ENCODE measurements at places on chromosomes 12 and 14.

DNA sequence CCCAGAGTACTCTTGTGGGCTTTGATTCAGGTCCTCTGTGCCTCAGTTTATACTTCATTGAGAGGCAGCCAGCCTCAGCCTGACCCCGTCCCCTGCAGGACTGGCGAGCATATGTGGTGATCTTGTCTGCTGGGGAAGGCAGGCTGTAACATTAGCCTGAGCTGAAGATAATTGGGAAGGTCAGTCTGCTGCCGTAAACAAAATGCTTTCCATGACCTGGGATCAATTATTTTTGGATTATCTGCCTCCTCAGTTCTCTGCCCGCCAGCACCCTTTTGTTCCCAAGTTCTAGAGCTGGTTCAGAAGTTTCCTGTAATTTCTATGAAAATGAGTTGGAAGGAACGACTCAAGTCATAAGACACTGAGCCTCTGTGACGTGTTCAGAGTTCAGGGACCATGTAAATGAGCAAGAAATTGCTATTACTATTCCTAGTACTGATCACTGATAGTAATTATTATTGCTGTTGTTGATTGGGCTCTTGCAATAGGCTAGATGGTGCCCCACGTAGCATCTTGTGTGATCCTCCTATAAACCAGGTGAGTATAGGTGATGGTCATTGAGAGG is 4.5 kb downstream of the ORAI1 start:
- no peak for DNase-seq

GRCh38 chr12:121575952-121576625 is 4.7 kb downstream of the KDM2B start:
- no peak for DNase-seq

DNA sequence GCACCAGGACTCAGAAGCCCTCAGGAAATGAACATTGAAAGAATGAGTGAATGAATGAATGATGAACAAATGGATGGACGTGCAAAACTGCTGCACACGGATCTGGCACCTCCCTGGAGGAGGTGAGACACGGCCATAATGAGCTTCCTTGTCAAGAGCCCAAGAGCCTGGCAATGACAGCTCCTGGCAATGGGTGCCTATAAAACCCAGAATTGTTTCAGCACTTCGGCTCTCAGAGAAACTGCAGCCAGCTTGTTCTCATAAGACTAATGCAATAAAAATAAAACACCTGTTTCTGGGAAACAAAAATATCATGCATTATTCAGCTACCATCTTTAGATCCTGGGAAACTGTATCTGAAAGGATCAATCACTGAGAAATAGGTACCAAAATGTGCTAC is 200.5 kb upstream of the SFSWAP start:
- no peak for DNase-seq

GRCh38 chr12:124073356-124074035 is 100.5 kb downstream of the ZNF664 start:
- no peak for DNase-seq

DNA sequence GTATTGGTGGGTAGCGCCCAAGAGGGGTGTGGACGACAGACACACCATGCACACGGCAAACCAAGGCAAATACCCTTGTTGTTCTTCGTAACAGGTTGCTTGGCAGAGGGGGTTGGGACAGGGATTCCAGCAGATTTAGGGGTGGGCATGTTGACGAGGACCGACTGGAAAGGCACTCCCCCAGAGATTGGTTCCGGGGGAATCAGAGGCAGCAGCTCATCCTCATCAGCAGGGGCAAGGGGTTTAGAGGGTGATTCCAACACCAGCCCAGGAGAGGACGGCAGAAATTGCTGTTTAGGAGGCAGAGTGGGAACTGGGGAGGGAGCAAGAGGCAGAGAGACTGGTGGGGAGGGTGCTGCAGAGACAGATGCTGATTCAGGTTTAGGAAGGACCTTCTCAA is 9.3 kb downstream of the NACA start:
- DNase-seq: no peak

- no peak for DNase-seq
These were observed 2.5 kb upstream of the TTC7B start for GRCh38 chr14:90818715-90819114.

- DNase-seq: no peak
These were observed 23.8 kb upstream of the GPR132 start for GRCh38 chr14:105088812-105089745.

DNA sequence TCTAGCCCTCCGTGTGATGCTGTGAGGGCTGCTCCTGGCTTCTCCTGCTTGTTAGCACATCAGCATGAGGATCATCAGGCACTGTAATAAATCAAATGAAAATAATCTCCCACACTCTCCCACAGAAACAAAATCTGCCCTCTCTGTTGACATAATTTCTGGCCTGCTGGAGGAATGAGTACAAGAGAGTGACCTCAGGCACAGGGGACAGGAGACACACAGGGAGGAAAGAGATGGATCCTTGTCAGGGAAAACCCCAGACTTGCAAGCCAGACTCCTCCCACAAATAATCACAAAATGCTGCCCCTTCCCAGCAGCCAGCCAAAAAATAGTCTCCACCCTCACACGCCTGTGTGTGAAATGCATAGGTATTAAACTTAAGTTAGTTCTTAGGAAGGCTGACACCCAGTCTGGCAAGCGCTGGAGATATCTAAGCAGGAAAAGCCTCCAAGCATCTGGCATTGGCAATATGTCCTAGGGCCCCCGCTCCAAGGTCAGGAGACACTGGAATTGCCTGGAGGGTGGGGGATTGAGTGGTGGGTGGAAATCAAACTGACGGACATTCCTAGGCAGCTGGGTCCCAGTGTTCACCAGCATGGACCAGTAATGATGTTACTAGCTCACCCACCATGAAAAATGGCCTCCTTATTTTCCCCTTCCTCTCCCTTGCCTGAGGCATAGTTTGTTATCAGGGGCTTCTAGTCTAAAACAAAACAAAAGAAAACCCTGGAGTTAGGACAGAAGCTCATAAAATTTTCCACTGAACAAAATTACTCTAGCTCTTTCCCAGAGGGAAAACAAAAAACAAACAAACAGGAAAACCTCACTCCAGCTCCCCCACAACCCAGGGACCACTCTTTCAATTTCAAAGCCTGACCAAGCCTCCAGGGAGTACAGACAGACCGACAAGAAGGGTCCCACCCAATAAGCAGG is 22.0 kb downstream of the SMUG1 start:
- peak; percentile 65 for DNase-seq

DNA sequence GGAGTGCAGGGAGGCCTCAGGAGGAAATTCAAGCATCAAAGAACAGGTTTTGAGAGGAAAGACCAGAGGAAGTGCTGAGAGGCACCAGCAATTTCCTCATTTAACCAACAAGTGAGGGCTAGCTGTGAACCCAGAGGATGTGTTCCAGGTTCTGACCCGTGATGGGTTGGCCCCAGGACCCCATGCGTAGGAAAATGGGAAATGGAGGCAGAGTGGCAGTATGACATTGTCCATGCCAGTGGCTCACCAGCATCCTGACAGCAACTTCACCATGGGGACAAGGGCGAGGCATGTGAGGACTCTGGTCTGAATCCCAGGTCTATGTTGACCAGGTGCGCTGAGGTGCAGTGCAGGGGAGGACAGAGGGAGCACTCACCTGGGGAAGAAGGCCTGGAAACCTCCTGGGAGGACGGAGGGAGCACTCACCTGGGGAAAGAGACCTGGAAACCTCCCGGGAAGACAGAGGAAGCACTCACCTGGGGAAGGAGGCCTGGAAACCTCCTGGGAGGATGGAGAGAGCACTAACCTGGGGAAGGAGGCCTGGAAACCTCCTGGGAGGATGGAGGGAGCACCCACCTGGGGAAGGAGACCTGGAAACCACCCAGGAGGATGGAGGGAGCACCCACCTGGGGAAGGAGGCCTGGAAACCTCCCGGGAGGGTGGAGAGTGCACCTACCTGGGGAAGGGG is 6.7 kb upstream of the CACNA2D4 start:
- DNase-seq: no peak

- DNase-seq: no peak
These were observed 20.1 kb downstream of the SLC6A13 start for GRCh38 chr12:242496-242895.

DNA sequence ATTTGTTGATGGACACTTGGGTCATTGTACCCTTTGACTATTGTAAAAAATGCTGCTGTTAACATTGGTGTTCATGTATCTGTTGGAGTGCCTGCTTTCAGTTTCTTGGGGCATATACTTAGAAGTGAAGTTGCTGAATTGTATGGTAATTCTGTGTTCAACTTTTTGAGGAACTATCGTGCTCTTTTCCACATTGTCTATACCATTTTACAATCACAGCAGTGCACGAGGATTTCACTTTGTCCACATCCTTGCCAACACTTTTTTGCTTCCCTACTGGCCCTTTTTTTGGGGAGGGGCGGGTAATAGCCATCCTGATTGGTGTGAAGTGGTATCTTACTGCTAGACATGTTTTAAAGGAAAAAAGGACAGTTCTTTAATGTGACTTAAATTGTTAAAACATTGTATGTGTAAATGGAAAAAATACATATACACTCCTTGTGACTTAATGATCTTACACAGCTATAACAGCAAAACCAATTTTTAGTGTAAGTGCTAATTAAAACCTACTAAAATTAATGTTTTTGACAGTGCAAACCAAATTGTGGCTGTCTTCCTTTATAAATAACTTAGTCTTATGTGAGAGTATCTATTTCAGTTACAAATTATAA is 52.7 kb downstream of the WNK1 start:
- no peak for DNase-seq

GRCh38 chr12:65667932-65668331 is 156.4 kb upstream of the HMGA2 start:
- no peak for DNase-seq

DNA sequence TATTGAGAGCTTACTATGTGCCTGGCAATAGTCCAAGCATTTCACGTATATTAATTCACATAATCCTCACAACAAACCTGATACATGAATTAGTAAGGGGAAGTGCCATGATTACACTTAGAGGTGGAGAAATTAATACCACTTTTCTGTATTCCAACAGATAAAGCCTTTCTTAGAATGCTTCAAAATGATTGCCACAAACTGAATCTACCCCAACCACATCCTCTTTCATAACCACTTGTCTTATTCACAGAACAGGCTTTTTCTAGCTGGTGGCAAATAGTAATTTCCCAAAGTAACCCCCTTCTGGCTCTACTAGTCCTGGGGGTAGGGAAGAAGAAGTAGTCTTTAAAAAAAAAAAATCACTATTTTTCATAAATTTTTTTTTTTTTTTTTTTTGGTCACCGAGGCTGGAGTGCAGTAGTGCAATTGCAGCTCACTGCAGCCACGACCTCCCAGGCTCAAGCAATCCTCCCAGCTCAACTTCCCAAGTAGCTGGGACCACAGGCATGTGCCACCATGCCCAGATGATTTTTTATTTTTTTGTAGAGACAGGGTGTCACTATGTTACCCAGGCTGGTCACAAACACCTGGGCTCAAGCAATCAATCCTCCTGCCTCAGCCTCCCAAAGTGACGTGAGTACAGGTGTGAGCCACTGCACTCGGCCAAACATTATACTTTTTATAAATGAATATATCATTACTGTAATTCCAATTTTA is 59.0 kb upstream of the ARID2 start:
- no peak for DNase-seq

- DNase-seq: no peak
These were observed 24.9 kb downstream of the CCDC88C start for GRCh38 chr14:91392623-91393303.

- peak; percentile 41 for DNase-seq
These were observed 2.7 kb downstream of the JDP2 start for GRCh38 chr14:75430526-75430925.

DNA sequence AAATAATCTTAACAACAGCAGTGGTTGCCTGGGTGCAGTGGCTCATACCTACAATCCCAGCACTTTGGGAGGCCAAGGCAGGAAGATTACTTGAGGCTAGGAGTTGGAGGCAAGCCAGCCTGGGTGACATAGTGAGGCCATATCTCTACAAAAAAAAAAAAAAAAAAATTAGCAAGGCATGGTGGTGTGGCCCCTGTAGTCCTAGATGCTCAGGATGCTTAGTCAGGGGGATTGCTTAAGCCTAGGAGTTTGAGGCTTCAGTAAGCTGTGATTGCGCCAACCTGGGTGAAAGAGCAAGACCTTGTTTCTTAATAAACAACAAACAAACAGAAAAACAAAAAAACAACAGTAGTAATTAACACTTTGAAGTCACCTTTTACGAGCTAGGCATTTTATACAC is 642 bp upstream of the ACSM4 start:
- DNase-seq: no peak

DNA sequence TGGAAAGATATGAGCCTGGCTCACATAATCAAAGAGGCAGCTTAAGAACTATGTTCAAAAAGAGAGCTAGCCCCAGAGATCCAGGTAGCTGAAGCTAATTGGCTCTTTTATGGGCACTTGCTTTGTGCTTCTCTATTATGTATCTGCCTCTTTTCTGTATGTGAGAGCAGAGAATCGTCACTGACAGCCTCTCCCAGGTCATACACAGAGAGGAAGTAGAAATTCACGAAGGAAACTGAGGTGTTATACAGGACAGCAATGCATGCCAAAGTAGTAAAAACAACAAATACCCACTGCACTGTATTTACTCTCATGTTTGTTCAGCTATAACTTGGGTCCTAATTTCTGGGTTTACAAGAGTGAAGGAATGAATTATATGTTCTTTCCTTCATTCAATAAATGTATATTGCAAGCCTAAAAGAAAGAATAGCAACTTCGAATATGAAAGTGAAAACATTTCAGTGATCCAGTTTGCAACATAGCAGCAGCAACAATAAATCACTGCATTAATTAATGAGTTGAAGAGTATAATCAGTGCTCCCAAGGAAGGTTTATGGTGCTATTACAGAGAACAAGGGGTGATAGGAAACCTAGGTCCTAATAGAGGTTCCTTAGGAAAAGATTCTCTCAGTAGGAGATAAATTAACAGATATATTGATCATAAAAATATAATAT is 47.1 kb upstream of the ATXN7L3B start:
- DNase-seq: no peak

- no peak for DNase-seq
These were observed 83.9 kb downstream of the ADCK1 start for GRCh38 chr14:77883847-77884238.

- no peak for DNase-seq
These were observed 13.2 kb downstream of the KERA start for GRCh38 chr12:91044586-91044985.

GRCh38 chr12:89949457-89950195 is 241.0 kb upstream of the ATP2B1 start:
- no peak for DNase-seq

DNA sequence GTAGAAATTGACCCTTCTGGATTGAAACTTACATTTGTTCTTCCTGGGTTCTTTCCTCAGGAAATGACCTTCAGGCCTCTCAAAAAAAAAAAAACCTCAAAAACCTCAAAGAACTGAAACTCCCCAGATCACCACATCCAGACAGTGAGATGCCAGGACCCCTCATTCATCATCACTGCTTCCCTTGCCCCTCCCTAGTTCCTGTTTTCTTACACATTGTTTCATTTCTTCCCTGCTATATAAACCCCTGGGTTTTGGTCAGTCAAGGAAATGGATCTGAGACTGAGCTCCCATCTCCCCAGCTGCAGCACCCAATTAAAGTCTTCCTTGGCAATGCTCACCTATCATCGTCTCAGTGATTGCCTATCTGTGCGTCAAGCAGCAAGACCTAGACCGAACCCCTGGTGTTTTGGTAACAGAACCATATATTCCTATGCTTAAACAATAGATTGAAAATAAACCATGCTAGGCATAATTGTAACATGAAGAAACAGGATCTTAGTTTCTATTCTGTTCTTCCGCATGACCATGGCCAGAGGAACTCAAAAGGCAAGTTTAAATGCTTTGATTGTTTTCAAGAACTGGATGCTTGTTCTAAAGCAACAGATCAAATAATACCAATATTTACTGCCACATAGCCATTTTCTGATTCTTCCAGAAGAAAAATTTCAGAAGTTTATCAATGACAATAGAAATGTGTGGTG is 108.0 kb upstream of the MAX start:
- no peak for DNase-seq

- DNase-seq: no peak
These were observed 399.9 kb downstream of the FOXG1 start for GRCh38 chr14:29166507-29166906.

All from right kidney (tissue), 9 donors.